Kidney tubule cell (primary cell): ENCODE measurements at places on chromosomes 2 and 18.
A peak's percentile ranks its signal among the peaks of the same experiment; 100 is the strongest.

GRCh38 chr2:221343524-221343923, 228.6 kb downstream of the EPHA4 start:
- peak; percentile 28 for DNase-seq

DNA sequence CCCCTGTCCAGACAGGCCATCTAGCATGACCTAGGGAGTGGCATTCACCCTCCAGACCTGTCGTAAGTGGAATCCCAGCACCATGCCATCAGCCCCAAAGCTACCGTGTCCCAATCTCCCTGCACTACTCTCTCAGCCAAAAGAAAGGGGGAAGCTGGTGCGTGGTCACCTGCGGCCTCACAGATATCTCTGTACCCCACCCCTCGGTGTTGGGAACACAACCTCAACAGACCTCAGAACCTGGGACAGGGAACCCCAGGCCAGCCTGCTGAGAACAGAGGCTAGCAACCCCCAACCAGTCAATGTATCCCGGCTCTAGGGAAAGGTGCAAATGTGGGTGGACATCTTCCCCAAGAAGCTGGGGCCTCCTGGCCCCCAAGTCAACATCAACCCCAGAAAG, 38.2 kb downstream of the LMAN2L start:
- no peak for DNase-seq

GRCh38 chr2:191178806-191179514, 28.2 kb upstream of the STAT4 start:
- peak; percentile 98 for DNase-seq

DNA sequence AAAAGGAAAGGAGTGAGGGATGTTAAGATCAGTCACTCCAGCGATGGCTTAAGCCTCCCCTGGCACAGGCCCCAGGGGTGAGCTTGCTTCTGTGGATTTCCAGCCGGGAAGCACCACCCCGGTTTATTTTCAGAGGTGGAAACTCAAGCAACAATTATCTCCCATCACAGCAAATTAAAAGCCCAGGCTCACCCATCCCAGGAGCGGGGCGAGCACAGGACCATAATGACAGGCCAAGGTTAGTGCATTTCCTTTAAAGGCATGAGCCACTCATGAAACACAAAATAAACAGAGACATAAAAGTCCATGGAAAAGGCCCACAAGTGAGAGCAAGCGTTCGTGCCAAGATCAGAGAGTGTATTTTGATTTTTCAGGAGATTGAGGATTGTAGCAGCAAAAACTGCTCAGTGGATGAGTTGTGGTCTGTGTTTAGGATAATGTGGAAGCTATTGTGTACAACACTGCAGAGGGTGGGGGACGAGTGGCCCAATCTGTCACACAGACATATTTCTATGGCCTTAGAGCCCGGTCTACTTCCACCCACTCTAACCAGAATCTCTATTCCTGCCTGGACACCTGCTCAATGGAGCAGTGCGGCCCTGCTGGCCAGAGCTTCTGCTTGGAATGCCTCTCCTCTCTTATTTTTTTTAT, 111.4 kb upstream of the CDC42EP3 start:
- no peak for DNase-seq

DNA sequence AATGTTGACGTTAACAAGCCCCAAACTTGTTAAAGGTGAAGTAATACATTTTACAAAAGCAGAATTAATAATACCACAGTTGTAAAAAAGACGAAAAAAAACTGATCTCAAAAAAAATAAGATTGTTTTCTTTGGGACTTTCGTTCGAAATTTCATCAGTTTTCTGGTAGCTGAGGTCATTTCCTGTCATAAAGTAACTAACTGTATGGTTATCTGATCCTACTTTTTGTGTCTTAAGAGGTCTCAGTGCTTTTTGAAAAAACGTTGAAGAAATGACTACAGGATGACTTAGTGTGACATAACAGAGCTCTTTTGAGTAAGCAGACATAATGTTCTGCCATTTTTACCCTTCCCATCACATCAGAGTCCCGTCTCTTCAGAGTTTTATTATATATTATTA, 79.3 kb downstream of the BIRC6 start:
- DNase-seq, result no peak

GRCh38 chr2:44086629-44087028, 82.0 kb upstream of the PPM1B start:
- no peak for DNase-seq

DNA sequence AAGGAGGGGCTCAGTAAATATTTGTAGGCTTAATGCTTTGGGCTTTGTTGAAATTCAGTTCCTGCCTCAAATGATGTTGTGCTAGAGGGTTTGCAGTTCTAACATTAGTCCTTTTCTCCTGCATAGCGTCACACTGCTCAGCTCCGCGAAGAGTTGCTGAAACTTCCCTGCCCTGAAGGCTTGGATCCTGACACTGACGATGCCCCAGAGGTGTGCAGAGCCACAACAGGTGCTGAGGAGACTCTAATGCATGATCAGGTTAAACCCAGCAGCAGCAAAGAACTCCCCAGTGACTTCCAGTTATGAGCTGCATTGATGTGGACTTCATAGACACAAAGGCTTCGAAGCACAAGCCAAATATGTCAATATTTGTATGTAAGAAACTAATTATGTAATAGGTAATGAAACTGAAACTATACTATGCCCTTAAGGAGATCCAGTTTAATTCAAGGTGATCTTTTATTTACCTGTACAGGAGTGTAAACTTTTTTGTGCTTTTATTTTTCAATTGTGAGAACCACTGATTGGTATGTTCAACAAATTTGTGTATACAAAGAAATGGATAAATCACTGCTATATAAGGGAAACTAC, 10.2 kb upstream of the TTC27 start:
- no peak for DNase-seq

DNA sequence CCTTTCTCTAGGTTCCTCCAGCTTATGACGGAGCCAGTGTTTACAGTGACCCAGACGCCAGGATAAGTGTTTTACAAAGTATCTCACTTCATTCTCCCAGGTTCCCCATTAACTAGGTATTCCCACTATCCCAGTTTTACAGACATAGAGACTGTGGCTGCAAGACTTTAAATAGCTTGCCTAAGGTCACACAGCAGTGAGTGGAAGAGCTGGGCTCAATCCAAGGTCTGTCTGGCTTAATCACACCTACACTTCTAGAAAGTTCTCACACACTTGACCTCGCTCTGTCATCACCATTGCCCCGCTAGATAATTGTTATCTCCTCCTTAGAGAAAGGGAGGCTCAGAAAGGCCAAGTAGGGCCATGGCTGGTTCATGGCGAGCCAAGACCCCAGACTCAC, 110.2 kb downstream of the ANTXR1 start:
- peak; percentile 30 for DNase-seq

GRCh38 chr2:238473523-238473922, 46.8 kb downstream of the ASB1 start:
- no peak for DNase-seq

- peak; percentile 53 for DNase-seq
Observed at GRCh38 chr2:181104512-181105115, 124.2 kb downstream of the UBE2E3 start.

GRCh38 chr2:173252581-173252980, 102.1 kb upstream of the CDCA7 start:
- DNase-seq, result no peak

DNA sequence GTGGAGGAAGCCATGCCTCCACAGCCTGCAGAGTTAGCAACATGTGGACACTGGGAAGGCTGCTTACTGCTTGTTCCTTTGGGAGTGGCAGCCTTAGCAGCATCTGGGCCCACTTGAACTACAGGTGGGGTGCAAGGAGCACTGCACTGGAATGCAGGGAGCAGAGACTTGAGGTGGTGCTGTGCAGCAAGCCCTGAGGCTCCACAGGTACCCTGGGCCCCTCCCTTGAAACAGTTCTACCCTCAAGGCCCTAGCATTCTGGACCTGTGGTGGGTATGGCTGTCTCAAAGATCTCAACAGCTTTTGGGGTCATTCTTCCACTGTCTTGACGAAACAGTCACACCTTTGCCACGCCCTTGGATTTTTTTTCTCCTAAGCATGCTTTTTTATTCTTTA, 13.5 kb downstream of the UBR3 start:
- no peak for DNase-seq

DNA sequence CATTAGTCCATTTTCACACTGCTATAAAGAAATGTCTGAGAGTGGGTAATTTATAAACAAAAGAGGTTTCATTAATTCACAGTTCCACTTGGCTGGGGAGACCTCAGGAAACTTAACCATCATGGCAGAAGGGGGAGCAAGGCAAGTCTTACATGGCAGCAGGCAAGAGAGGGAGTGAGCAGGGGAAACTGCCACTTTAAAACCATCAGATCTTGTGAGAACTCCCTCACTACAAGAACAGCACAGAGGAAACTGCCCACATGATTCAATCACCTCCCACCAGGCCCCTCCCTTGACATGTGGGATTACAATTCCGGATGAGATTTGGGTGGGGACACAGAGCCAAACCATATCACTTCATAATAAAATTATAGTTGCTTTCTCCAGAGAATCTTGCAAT, 365.5 kb upstream of the ID2 start:
- no peak for DNase-seq

- no peak for DNase-seq
Observed at GRCh38 chr2:134020608-134021007, 233.3 kb upstream of the MGAT5 start.

GRCh38 chr18:57149531-57149930, 2.6 kb downstream of the BOD1L2 start:
- no peak for DNase-seq

GRCh38 chr2:230815088-230815487, 49.7 kb upstream of the ITM2C start:
- no peak for DNase-seq

DNA sequence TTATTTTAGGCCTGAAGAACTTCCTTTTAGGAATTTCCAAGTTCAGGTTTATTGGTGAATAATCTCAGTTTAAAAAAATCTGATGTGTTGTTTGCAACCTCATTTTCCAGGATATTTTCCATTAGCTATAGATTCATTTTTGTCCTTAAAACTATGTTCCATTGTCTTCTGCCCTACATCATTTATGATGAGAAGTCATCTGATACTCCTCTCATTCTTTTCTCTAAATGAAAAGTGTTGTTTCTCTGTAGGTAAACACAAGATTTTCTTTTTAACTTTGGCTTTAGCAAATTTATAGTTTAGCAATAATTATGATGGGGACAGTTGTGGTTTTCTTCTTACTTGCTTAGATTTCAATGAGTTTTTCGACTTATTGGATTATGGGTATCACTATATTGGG, 427.3 kb downstream of the DCDC2C start:
- DNase-seq, result no peak

- DNase-seq, result no peak
Observed at GRCh38 chr18:57915248-57915647, 112.1 kb upstream of the ATP8B1 start.

DNA sequence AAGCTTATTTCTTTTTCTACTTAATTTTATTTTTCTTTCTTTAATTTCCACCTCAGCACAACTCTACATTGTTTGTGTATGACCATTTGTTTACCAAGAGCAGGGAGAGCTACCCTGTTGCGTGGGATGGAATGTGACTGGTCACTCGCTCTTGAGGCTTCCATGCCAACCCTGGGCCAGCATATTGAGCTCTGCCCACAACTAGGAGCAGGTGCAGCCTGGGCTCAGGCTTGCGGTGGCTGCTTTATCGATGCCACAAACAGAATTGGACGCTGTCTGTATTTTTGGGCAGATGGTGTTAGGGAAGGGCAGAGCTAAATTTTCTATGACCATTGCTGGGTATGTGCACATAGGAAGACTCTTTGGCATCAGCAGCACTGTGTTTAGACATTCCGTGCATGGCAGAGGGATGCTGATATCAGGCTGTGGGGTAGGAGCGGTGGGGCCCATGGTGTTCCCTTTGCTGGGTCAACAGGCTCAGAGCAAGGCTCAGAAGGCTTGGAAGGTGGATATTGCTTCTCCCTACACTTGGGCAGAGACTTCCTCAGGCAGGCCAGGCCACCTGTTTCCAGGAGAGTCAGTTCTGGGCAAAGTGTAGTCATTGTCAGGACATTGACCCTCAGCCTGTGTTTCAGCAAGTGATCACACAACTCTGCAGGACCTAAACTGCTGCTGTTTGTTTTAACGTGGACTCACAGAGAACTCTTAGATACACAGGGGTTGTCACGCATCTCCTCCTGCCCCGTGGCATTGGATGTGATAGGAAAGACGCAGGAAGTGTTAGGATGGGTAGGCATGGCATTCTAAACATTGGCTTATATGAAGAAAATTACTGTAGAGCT, 40.2 kb downstream of the TMEM182 start:
- no peak for DNase-seq

- no peak for DNase-seq
Observed at GRCh38 chr2:83221258-83221657, 1237.8 kb downstream of the SUCLG1 start.

DNA sequence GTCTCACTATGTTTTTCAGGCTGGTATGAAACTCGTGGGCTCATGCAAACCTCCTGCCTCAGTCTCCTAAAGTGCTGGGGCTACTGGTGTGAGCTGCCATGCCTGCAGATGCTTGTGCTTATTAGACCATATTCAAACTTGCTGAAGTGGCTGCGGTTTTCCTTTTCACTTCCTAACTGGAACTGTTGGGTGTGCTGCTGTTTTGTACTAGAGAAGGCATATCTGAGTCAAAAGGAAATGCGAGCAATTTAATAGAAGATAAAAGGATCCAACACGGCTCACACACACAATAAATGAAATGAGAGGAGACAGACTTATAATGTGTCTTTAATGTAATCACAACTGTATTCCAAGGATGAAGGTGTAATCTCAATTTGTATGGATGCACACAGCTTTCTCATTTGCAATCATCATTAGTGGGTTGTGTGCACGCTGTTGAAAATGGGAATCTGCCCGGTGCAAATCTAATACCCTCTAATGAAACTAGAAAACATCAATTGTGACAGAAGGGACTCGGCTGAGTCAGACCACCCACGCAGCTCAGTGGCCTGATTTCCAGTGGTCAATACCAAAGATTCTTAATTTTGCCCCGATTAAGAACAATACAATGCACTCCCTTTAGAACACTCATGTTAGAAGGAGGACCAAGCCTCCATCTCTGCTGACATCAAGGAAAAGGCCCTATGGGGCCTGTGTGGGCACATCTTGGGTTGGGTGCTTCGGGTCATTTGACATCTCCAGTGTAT, 532.7 kb downstream of the TDRD15 start:
- DNase-seq, result no peak

DNA sequence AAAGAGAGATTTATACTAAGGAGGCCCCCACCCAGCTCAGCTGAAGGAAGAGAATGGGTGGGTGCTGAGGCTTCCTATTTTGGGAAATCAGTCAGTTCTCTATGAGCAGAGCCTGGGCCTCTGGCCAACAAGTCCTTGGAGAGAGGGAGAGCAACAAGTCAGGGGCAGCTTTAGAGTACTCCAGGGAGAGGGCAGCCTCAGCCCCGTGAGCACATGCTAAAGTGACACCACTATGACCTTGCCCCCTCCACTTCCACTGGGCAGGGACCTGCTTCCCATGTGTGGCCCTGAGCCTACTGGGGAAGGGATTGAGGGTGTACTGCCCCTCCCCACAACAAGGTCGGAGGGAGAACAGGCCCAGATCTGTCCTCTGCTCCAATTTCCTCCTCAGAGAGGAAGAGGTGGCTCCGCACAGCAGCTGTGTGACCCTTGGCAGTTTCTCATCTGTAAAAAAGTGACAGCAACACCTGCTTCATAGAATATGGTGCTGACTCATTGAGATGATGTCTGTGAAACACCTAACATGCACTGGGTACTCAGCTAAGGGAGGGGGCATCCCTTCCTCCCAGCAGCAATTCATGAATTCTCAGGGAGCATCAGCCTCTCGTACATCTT, 72.9 kb downstream of the CLHC1 start:
- peak; percentile 43 for DNase-seq
